H4 (cell line): ENCODE measurements at places on chromosomes 16 and 17. TPM values are rescaled to one million over a fixed set of nuclear protein-coding genes. Genes with fewer than 3 reads are reported as not detected.

DNA sequence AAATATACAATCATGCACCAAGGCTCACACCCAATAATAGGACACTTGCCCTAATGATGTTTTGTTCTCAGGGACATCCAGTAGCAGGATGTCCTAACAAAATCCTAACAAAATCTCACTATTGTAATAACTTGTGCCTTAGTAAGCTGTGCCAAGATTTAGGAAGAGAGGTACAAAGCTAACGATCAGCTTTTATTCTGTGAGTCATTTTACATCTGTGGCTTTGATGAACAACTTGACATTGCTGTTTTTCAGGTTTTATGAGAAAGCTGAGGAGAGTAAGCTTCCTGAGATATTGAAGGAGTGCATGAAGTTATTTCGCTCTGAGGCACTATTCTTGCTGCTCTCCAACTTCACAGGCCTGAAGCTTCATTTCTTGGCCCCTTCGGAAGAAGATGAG, 18.9 kb downstream of the OGFOD1 start:
- no peak for DNase-seq

- no peak for DNase-seq
Measured at GRCh38 chr16:3842994-3843393, 37.5 kb downstream of the CREBBP start.

DNA sequence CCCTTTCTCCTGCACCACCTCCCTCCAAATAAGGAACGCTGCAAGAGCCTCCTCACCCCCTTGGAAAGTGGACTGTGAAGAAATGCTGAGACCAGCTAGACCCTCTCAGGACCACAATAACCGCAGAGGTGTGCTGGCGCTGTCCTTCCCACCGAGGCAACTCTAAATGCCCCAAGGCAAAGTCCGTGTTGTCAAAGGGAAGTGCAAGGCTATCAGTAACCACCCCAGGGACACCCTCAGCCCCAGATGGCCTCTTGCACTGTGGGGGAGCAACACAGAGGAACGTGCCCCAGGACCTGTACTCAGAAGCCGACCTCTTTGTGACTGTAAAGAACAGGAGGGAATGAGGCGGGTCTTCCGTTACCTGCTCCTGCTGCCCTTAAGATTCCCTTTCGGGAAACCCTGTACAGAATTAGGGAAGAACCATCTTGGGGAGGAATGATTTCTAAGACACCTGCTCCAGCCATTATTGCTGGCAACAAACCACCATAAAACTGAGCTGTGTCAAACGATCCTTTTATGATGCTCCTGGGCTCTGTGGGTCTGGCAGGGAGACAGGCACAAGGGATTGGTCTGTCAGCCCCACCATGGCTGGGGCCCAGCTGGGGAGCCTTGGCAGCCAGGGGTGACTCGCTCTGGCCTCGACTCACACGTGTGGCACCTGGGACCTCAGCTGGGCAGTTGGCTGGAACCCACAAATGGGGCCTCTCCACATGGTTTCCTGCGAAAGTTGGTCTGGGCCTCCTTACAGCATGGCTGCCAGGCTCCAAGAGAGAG, 14.6 kb upstream of the MED9 start:
- DNase-seq, result no peak

GRCh38 chr16:89903908-89904515, 14.7 kb upstream of the MC1R start:
- DNase-seq, result no peak

Gene NTN1
- 0.88 and 2.0 TPM in 2 replicates for total RNA-seq
